EL (cell line): ENCODE measurements at places on chromosomes 5 and 9.

GRCh38 chr9:71928806-71929205 is 17.4 kb downstream of the C9orf85 start:
- no peak for DNase-seq

- DNase-seq: no peak
These were observed 16.3 kb downstream of the XRCC4 start for GRCh38 chr5:83093692-83094091.

DNA sequence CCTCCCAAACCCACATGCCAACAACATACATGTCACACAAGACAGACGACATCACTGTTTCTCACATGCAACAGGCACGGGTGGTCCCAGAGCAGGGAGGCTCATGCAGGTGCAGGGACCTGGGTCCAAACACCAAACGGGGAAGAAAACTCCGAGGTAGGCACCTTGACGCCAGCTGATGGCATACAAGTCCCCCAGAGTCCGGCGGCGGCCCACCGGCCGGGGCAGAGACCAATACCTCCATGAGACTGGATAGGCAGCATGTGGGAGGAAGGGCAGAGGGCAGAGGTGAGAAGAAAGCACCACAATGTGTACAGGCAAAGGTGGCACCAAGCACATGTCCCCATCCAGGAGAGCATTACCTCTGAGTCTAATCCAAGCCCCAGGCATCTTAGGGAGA is 73.0 kb upstream of the UBTD2 start:
- no peak for DNase-seq

GRCh38 chr5:117805058-117805457 is 1183.3 kb downstream of the DTWD2 start:
- no peak for DNase-seq

- DNase-seq: no peak
These were observed 201.1 kb upstream of the CHD1 start for GRCh38 chr5:99129768-99130501.

- peak; percentile 76 for DNase-seq
These were observed 7.0 kb downstream of the TRMT10B start for GRCh38 chr9:37760416-37761161.

GRCh38 chr5:73415617-73416016 is 33.0 kb downstream of the FOXD1 start:
- DNase-seq: no peak

GRCh38 chr5:10861423-10861790 is 100.4 kb upstream of the DAP start:
- DNase-seq: no peak

GRCh38 chr9:134891713-134892112 is 11.1 kb downstream of the FCN2 start:
- no peak for DNase-seq

DNA sequence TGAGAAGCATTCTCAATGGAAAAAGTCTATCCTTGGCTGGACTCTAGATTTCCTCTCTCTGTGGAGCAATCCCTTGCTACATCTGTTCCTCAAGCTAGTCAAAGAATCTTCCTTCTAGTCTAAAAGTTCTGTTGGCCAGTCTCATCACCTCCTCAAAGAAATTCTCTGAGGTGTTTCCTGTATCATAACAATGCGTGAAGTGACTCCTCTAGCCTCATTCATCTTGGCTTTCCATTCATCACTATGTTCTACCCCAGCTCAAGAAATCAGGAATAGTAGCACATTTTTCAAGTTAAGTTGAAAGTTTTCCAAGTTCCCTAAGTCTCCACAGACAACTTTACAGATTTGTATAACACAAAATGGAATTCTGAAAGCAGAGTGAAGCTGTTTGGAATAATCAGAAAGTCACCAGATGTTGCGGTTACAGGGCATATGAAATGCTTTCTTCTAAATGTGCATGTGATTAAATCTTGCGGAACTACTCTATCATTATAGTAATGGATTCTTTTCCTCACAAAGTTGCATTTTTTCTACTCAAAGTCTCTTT is 176.6 kb upstream of the FREM1 start:
- DNase-seq: no peak

DNA sequence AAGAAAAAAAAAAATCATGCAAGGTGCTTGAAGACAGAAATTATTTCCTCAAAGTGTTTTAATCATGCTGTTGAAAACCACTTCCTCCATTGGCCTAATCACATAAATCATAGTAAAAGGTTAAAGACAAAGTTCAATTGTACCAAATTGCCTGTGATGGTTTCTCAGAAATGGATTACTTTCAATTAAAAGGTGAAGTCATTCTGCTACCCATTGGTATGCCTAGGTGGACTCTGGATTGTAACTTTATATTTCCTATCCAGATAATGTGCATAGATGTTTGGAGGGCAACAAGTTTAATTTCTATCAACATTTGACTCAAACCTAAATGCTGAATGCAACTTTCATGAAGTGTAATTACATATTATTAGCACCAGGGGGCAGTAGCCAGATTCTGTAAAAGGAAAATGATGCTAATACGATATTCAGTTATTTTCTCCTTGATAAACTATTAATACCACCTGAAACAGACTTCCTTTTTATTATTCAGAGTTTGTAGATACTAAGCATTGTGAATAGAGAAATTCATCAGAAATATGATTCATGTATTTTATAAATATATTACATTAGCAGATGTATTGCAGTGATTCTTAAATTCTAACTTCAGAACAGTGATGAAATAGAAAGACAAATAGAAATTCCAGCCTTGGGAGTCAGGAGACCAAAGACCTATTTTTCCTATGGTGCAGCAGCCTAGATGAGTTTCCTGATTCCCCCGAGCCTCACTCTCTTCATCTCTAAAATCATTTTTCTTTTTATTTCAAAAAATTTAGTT is 148.2 kb downstream of the CAAP1 start:
- peak; percentile 24 for DNase-seq

GRCh38 chr5:130324953-130325671 is 420.8 kb downstream of the CHSY3 start:
- DNase-seq: no peak

GRCh38 chr5:145347026-145347616 is 488.0 kb downstream of the PRELID2 start:
- DNase-seq: peak; percentile 80

- peak; percentile 73 for DNase-seq
These were observed at the start of the genes BHMT2 and DMGDH for GRCh38 chr5:79069488-79070349. BHMT2 (plus strand) TSS chr5:79069767; CDS start chr5:79069783, 16 bp downstream. DMGDH (minus strand) TSS chr5:79069674; CDS start chr5:79069620, 54 bp downstream.

DNA sequence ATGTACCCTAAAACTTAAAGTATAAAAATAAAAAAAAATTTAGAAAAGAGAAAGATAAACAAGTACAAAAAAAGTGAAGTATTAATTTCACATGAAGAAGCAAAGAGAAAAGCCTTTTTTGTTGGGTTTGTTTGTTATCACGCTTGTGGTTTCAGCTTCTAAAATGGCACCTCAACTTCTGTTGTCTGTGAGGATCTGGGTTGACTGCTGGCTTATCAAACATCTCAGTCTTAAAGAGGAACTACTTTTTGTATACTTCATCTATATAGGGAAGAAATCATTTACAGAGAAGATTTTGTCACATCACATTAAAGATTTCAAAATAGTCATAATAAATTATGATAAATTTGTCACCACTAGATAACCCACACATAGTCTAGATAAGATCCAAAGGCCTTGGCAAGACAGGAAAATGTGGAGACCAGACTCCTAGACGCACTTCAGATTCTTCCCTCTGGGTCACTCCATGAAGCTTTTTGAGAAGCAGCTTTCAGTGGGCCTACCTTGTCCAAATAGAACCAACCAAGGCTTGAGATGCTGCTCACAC is 8.8 kb upstream of the ADGRV1 start:
- DNase-seq: no peak

DNA sequence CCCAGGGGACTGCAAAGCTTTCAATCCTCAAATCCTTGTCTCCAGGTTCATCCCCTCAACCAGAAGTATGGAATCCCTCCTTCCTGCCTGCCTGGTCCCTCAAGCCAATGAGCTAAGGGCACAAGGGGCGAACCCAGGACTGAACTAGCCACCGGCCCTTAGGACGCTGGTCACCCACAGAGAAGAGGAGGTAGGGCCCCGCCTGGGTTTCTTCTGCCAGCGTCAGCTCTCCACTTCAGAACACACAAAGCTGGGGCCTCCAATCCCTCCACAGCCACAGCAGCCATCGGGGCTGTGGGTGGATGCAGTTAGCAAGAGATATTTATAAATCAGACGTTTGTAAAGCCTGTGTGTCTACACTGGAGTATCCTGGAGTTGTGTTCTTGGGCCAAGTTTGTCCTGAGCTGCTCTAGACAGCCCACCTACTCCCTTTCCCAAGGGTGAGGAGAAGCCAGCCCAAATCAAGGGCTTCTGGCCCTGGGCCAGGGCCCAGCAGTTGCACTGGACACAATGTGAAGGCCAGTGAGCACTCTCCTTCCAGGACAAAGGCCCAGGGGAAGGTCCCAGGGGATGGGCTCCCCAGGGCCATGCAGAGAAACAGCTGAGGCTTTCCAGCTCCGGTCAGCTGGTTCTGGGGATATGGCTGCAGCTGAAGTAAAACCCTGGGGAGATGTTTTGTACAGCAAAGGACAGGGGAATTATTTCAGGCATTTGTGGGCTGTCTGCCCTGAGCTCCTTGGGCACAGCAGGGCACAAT is 18.9 kb downstream of the AMBP start:
- no peak for DNase-seq

- DNase-seq: no peak
These were observed 7.0 kb upstream of the LHX2 start for GRCh38 chr9:124004593-124004992.

GRCh38 chr5:172156541-172156994 is 31.5 kb downstream of the STK10 start:
- no peak for DNase-seq

DNA sequence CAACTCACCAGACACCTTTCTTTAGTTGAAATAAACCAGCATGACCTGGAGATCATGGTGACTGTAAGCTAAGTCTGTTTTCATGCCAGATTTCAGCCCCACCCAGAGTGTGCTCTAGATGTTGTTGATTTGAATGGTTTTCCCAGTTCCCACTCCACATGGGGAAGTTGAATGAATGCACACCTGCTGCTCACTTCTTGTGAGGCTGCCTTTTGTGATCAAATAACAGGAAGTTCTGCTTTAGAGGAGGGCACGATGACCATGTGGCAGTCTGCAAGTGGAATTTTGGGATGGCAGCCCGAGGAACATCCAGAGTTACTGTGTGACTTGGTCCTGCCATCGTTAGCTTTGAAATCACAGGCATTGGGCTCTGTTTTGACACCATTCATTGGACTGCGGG is 18.7 kb downstream of the SLC46A2 start:
- DNase-seq: no peak

GRCh38 chr5:76590027-76590426 is 33.2 kb downstream of the F2RL2 start:
- DNase-seq: no peak

DNA sequence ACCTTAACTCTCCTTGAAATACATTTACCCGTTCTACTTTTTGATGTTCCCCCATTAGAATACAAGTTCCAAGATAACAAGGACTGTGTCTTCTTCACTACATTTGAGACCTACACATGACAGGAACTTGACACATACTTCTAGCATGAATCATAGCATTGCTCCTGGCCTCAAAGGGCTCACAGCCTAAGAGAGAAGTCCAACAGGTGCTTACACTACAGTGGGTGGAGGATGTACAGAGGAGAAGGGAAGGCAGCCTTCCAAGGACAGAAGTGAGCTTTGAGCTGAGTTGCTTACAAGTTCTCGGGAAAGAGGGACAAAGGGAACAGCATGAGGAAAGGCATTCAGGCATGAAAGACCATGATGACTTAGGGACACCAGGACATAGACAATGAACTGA is 56.9 kb upstream of the MSX2 start:
- DNase-seq: no peak

DNA sequence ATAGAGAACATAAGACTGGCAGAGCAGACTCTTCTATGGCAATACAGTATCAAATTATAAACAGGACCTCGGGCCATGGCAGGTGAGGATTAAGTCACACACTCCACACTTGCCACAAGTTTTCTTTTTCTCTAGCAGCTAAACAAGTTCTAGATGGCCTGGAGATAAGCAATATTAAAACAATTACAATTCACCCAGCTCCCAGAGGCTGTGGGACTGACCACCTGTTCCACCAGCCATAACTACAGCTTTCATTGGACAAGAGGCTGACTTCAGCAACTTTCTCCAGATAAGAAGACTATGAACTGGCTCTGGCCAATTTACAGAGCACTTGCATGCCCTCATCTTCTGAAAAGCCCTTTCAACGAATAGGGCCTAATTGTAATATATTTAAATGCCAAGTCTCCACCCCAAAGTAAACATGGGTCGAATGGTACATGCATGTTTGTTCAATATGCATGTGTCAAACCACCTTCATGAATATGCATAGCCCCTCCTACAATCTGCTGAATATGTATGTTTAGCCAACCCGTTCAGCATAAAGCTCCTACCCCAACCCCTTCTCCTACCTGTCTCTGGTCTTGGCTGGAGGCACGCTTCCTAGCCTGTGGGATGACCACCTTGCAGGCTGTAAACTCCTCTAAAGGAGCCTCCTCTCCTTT is 6.1 kb upstream of the CFAP157 start:
- DNase-seq: no peak

GRCh38 chr5:52825826-52826225 is 38.1 kb downstream of the ITGA1 start:
- DNase-seq: no peak

DNA sequence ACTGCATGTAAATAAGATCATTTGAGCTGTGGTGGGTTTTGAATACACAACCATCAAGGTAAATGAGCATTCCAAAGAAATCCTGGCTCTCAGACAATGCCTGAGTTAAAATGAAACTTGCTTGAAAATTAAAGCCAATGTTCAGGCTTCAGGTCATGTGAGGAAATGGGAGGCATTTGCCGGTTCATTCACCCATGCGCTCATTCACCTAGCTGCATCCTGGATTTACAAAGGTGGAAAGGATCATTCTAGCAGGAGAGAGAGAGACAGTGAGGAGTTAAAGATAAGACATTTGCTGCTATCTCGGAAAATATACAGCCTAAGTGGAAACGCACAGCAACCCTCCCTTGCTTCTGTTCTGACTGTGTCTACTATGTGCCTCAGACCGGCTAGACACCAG is 143.8 kb upstream of the KLF4 start:
- DNase-seq: no peak

DNA sequence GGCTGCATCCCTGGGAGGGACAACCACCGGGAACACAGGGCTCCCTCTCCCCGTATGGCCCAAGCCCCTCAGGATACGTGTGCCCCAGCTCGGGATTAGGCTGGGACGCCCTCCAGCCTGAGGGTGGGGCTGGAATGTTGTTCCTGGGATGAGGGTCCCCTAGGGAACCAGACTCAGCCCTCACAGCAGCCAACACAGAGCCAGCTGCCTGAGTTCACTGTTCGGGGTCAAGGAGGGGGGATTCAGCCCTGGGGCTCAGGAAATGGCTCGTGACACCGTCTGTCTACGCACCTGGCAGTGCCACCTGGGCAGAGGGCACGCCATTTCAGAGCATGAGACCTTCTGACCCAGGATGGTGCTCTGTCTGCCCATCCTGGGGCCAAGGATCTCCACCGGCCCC is 8.9 kb downstream of the RNF44 start:
- no peak for DNase-seq

DNA sequence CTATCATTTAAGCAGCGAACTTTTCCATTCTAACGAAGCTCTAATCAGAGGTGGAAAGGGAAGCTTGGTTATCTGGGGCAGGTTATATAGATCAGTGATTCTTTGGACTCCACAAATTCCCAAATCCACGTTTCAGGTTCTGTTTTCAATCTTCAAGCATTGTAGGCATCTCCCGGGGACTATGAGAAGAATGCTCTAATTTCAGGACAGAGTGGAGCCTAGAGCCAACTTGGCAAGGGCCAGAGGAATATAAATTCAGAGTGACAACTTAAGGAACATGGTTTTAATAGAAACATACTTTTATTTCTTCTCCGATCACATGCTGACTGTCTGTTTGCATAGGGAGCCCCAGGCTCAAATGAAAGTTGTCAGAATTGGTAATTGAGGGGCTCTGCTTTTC is 514.0 kb upstream of the KLF4 start:
- no peak for DNase-seq

- DNase-seq: peak; percentile 60
These were observed 71.8 kb downstream of the EGFLAM start for GRCh38 chr5:38330207-38330606.
